ENCODE measurements at places on chromosomes 12 and 14.

- no peak for DNase-seq
These were observed 123.5 kb upstream of the VRK1 start for GRCh38 chr14:96673706-96674105.

- no peak for DNase-seq
These were observed 322.8 kb upstream of the PRICKLE1 start for GRCh38 chr12:42912367-42912766.

DNA sequence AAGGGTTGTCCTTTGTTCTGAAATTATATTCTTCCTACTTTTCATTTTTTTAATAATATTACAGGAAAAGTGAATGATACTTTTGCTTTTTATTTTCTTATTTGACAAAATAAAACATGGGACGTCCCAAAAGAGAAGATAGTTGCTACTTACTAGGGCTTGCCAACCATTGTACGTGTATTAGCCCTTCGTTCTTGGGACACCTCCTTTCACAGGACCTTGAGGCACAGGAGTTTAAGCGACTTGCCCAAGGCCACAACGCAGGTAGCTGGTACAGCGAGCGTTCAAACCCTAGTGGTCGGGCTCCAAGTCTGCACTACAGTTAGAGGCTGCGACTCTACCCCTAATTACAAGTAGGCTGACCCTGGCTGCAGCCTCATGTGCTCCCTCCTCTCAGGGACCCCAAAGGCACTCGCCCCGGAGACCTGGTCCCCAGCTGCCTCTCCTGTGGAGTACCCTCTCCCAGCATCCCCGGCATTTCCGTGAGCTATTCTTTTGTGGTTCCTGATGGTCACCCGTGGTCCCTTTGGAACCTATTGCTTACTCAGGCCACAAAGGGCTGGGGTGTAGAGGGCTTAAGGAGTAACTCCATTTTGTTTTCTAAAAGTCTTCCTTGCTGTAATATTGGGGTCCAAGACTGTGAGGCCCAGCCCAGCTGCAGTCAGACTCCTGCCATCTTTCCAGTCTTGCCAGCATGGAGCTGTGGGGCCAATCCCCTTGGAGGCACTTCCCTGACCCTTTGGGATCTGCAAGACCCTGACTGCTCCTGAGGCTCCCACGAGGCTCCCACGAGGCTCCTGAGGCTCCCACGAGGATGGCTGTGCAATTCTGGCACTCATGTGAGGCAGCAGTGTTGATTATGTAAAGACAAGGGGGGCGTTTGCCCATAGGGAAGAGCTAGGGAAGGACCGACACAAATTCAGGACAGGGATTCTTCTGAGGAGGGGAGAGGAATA is 49.7 kb downstream of the IQSEC3 start:
- DNase-seq: no peak

- no peak for DNase-seq
These were observed 233.3 kb upstream of the FLRT2 start for GRCh38 chr14:85296456-85297210.

GRCh38 chr12:30898846-30899245 is 27.7 kb upstream of the TSPAN11 start:
- DNase-seq: no peak

GRCh38 chr12:14283489-14284144 is 81.9 kb upstream of the ATF7IP start:
- DNase-seq: no peak

DNA sequence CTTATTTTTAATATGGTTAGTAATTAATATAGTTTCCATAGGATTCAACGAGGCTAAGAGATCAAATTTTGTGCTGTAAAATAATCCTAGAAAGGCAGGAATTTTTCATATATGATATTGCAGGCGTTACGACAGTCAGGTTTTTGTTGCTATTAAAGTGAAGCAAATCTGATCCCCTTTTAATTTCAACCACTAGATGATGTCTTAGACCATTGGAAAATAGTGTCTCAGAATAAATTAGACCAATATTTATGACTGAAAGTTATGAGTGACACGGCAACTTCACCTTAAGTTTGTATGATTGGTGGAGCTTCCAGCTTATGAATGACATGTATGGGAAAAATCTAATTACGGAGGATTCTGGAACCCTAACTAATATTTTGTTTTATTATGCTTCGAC is 2.5 kb downstream of the TPH2 start:
- DNase-seq: no peak

DNA sequence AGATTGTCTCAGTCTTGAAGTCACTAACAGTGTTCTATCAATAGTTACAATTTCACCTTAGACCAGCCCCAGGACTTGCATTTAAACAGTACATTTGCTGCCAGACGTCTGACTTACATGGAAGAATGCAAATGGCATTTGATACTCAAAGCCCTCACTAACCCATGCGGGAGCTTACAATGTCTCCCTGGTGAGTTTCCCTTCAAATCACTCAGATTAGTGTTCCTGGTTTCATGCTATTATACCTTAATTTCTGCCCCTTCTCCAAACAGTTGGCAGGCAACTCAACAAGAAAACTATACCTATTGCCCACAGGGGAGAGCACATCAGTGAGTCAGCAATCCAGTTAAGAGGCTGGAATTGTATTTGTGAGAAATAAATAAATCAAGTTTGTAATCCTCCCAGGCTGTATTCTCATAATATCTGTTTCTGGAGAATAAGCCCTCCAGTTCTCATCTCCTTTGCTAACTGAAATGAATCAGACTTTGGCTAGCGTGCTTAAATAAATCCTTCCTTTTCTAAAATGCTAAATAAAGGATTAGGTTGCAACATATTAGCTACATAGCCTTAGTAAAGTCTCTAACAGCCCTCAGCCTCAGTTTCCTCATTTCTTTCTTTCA is 23.7 kb downstream of the GSTZ1 start:
- DNase-seq: no peak

- DNase-seq: no peak
These were observed 18.4 kb downstream of the AKT1 start for GRCh38 chr14:104776961-104777807.

DNA sequence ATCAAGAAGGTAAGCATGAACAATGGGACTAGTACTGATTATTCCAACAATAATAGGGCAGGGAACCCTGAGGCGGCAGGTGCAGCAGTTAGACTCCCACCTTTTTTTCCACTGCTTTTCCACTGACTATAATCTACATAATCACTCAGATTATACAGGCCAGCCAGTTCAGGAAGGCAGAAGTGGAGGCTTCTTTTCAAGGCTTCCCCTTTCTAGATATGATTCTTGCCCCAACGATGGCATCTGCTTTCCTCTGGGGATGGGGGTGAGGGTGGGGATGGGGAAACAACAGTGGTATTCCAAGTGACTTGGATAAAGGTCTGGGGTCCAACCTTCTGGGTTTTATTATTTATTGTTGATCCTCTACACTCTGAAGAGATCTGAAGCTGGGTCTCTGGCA is 331 bp downstream of the NCKAP1L start:
- no peak for DNase-seq

DNA sequence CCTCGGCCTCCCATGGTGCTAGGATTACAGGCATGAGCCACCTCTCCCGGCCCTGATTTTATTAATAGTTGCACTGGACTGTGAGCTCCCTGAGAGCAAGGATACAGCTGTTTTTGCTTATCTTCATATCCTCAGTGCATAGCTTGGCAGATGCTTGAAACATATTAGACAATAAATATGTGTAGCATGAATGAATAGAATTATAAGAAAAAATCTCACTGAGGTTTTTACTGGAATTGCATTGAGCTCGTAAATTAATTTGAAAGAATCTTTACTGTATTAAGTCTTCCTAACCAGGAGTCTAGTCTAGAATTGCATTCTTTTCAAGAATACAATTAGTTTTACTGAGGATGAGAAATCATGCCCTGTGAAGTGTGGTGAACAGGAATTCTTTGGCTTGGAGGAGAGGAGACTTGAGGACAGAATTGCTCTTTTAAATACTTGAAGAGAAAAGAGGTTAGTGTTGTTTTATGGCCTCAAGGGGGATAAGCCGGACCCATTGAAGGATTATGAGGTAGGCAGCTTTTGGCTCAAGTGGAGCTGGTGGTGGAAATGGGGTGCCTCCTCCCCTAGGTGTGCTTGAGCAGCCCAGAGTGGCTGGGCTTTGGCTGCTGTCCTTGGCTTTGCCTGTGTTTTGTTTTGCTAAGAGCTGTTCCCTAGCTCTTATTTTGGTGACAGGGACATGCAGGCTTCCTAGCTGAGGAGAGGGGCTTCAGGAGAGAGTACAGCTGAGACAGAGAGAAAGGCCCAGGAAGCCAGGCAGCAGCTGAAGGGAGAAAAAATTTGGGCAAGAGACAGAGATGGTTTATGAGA is 34.0 kb downstream of the PLEKHD1 start:
- DNase-seq: no peak

GRCh38 chr12:12474471-12474928 is 88.2 kb downstream of the DUSP16 start:
- peak; percentile 39 for DNase-seq

GRCh38 chr14:76434220-76434619 is 58.3 kb downstream of the ESRRB start:
- no peak for DNase-seq

DNA sequence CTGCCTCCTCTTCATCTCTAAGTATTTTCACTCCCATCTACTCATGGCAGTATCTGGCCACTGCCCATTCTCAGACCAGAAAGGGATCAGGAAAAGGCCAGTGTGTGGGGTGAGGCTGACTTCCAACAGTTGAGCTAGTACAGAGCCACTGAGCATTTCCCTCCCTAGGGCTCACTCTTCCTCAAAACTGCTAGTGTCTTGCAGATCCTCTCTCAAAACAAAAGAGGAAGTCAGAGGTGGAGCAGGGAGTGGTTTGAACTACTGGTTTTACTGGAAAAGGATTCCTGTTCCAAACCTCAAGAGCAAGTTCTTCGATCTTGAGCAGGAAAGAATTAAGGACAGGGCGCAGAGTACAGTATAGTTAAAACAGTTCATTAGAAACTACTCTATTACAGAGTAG is 11.7 kb upstream of the RNASE10 start:
- DNase-seq: no peak

- DNase-seq: peak; percentile 57
These were observed 187.7 kb downstream of the GALC start for GRCh38 chr14:87805315-87805723.

GRCh38 chr12:125983784-125984500 is 918.7 kb downstream of the AACS start:
- DNase-seq: no peak

DNA sequence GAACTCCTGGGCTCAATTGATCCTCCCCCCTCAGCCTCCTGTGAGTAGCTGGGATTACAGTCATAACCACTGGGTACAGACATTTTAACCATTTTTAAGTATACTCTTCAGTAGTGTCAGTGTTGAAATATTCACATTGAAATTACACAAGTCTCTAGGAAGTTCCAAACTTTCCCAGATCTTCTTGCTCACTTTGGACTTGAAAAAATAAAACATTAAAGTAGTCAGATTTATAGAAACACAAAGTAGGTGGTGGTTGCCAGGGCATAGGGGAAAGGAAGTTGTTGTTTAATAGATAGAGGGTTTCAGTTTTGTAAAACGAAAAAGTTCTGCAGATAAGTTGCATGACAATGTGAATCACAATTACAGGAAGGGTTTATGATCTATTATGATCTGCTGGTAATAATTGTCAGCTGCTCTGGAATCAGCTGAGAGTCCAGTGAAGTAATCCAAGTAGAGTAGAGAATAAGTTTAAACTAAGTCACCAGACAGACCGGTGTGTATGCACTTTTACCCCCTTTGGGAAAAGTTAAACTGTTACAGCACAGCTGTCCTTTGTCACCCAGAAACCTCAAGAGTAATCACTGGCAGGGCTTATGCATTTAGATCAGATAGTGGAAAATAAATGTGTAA is 27.4 kb downstream of the PCNX1 start:
- DNase-seq: no peak

GRCh38 chr12:20096430-20096829 is 271.9 kb upstream of the PDE3A start:
- no peak for DNase-seq

DNA sequence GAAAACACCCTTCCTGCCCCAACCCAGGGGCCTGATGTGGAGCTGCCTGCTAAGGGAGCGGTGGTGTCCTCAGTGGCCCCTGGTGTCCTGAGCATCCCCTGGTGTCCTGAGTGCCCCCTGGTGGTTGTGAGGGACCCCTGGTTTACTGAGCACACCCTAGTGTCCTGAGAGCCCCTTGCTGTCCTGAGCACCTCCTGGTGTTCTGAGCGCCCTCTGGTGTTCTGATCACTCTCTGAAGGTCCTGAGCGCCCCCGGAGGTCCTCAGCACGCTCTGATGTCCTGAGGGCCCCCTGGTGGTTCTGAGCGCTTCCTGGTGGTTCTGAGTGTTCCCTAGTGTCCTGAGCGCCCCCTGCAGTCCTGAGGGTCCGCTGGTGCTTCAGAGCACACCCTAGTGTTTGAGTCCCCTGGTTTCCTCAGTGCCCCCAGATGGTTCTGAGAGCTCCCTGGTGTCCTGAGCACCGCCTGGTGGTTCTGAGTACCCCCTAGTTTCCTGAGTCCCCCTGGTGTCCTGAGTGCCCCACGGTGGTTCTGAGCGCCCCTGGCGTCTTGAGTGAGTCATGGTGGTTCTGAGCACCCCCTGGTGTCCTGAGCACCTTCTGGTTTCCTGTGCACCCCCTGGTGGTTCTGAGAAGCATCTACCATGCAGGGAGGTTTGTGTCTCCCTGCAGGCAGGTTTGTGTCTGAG is 1004.2 kb downstream of the TMEM121 start:
- peak; percentile 54 for DNase-seq

GRCh38 chr12:113698510-113698858 is 226.8 kb upstream of the LHX5 start:
- DNase-seq: no peak

GRCh38 chr14:68439676-68440075 is 353.2 kb downstream of the ZFP36L1 start:
- DNase-seq: no peak

DNA sequence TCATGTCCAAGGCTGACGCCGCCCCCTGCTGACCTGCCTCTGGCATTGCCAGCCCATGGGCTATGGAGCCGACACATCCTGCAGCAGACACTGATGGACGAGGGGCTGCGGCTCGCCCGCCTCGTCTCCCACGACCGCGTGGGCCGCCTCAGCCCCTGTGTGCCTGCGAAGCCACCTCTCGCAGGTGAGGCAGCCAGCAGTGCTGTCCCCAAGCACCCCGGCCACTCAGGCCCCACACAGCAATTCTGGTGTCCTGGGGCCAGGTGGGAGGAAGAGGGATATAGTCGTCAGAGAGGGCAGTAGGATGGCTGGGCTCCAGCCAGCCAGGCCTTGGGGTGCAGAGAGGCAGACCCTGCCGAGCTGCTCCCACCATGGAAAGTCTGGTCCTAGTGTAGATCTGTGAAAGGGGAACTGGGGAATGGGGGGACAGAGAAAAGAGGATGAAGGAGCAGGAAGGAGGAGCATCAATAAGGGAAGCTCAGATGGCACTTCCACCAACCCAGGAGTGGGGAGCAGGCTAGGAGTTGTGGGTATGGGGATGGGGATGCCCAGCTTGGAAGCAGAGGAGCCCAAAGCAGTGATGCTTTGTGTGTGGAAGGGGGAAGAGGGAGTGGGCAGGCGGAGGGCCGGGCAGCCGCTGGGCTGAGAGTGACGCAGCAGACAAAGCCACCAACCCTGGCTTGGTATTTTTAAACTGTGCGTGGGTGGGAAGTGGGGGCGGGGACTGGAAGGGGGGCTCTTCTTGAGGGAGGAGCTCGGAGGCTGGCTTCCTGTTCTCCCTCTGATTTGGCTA is 4.7 kb downstream of the NAB2 start:
- peak; percentile 67 for DNase-seq

- DNase-seq: no peak
These were observed 2.5 kb upstream of the CCDC184 start for GRCh38 chr12:48180857-48181495.
